GM12864 (cell line): ENCODE measurements at places on chromosomes 2 and 18.
A peak's percentile ranks its signal among the peaks of the same experiment; 100 is the strongest.

- DNase-seq = no peak
These were observed 33.3 kb downstream of the ANXA4 start for GRCh38 chr2:69774984-69775982.

DNA sequence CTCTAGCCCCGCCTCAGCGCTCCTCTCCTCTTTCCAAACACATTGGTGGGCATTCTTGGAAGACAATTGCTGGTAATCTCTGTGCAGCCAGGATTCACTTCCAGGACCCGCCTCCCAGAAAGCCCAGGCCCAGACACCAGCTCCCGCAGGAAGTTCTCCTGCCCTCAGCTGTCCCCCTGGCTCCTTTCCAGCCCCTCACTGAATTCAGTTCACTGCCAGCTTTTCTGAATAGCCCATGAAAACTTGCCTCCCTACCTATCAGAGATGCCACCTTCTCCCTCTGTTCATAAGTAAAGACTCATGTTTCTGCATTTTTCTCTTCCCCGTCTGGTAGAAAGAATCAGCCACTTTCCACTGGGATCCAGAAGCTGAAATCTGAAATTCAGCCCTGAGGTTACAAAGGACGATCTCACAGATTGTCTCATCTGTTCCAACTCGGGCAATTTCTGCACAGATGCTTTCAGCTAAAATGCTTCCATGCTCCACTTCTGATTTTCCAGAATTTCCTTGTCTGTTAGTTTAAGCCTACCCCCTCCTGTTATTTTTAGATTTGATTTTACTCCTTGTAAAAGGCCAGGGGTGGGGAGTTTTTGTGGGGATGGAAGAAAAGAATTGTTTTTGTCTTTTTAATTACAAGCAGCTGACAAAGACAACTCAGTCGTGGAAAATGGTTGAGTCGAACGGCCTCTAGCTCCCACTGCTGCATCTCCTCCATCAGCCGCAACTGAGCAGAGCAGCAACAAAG, 98.1 kb downstream of the SP3 start:
- DNase-seq = no peak

- no peak for DNase-seq
These were observed at the start of gene NEU4 for GRCh38 chr2:241808721-241809382. TSS of gene NEU4 (plus strand) at chr2:241809193. CDS start at chr2:241814485, 5,292 bp downstream.

DNA sequence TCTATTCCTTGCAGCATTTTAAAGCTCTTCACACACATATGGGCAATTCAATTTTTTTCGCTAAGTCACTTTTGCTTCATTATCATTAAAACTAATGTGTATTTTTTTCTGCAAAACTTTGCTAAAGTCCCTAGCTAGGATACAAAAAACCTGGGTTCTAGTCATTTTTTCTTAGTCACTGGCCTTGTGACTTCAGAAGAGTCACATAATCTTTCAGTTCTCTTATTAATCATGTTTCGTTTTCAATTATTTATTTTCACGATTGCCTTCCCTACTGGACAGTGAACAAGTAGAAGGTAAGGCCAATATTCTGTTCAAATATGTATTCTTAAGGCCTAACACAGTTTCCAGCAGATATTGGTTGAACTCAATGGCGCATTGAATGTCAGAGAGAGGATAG, 60.9 kb upstream of the CYRIA start:
- no peak for DNase-seq

- no peak for DNase-seq
These were observed 798.5 kb downstream of the SATB2 start for GRCh38 chr2:198659096-198659870.

GRCh38 chr18:49015886-49016647, 65.3 kb upstream of the SMAD7 start:
- DNase-seq = no peak

GRCh38 chr2:160063271-160063670, 856 bp upstream of the PLA2R1 start:
- DNase-seq = no peak

- DNase-seq = peak; percentile 10
These were observed 916 bp downstream of the TNFRSF11A start for GRCh38 chr18:62325806-62326645.

DNA sequence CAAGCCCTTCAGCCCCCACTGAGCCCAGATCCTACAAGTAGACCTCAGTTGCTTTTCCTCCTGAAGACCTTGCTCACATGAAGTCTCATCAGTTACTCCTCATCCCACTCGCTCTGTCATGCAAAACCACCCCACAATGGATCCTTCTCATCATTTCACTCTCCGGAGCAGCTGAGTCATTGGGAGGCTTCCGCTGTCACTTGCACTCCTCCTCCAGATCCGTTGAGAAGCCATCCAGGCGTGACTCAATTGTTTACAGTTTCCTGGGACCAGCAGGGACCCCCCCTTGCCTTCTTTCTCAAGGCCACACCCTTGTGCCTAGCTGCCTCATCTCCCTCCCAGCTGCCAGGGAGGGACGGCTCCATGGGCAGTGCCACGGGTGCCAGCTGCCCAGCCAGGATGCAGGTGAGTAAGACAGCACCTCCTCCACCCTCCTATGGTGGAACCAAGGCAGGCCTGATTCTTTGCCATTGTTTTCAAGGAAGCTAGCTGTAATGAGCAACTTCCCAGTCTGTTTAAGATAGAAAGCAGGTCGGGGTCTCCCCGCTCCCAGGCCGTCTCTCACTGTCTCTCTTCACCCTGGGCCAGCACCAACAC, 16.3 kb downstream of the GPR55 start:
- no peak for DNase-seq

- DNase-seq = no peak
These were observed 12.6 kb downstream of the NT5DC4 start for GRCh38 chr2:112733456-112733855.
